ENCODE measurements at places on chromosomes 1 and 21. TPM values are rescaled to one million over a fixed set of nuclear protein-coding genes. Genes with fewer than 3 reads are reported as not detected.
A peak's percentile ranks its signal among the peaks of the same experiment; 100 is the strongest.

GRCh38 chr1:74733604-74734484 is 892 bp downstream of the TYW3 start:
- DNase-seq: peak; percentile 82

- DNase-seq: no peak
Observed at GRCh38 chr1:212648431-212648830, 39.9 kb downstream of the ATF3 start.

DNA sequence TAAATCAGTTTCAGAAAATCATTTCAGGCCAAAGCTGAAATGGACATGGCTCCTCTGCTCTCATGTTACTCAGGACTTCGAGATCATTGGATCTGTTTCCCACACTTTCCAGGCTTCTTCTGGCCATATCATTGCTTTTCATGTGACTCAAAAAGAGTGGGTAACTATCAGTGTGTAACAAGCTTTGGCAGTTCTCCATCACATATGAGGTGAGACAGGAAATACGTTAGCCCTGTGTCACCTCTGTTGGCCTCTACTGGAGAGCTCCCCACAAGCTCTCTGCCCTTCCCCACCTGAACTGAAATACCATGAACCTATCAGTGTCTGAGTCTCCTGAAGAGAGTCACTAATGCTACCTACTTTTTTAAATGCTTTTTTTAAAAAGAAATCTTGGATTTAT is 128.2 kb downstream of the LBR start:
- no peak for DNase-seq

DNA sequence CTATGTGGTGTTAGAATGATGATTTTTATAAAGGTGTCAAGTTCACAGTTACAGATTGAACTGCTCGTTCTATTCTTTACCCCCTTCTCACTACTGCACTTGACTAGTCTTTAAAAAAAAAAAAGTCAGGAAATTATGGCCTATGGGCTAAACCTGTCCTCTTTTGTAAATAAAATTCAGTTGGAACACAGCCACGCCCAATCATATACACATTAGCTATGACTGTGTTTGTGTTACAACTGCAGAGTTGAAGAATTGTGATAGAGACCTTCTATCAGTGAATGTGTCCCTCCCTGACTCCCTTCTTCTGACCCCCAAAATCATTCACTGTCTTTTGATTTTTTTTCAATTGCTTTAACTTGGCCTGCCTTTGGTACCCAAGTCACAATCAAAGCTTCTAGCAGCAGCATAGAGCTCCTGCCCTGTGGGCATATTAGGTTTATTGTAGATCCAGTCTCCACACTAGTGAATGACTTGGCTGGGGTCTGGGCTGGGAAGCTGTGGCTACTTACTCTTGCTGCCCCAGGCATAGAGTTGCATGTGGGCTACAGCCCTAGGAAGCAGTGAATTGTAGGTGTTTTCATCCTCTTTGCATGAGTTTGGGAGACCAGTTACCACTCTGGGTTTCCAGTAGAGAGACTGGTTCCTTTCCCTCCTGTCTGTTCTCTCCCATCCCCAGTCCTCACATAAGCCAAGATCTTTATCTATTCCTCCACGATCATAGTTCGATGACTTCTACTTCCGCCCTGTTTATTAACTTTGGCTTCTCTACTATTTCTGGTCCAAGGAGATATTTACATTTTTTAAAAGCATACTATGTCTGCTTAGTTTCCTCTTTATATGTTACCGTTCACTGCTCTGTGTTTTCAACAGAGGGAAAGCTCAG is 249.9 kb downstream of the FMN2 start:
- DNase-seq: no peak

DNA sequence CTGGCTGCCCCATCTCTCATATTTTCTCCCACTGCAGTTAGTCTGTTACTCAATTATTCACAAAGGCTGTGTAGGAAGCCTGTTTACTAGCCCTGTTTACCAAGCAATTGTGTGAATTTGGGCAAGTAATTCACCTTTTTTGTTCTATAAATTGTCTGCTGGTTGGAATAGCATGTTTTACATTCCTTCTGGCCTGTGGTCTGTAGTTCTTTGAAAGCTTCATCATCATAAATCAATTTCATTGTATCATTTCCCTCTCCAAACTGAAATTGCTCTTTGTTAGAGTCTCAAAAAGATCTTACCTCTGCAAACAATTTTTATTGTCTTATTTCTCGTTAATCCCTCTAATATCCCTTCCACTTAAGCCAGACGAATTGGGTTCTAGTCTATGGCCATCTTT is 1059.5 kb upstream of the ADGRL4 start:
- DNase-seq: peak; percentile 8

DNA sequence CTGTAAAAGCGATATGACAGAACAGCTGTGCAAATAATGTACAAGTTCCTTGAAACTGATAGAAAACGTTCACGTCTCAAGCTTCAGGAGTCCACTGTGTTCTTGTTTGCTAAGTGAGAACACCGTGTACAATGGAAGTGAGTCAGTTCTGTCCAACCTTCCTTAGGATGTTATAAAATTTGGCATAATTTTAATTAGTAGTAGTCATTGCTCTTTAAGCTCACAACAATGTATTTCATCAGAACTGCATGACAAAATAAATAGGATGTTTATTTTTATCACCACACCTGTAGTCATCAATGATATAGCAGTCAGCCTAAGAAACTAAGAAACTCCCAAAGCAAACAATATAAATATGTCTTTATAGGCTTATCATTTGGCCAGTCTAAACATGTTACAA is 53.0 kb downstream of the RGS2 start:
- DNase-seq: no peak

Gene SLAMF1
- not detected for total RNA-seq

Gene ASAP3
- total RNA-seq: 46.9 TPM

Gene LCE6A
- total RNA-seq: not detected
